Fibroblast of the aortic adventitia (primary cell): ENCODE measurements at places on chromosomes 1 and 21. TPM values are rescaled to one million over a fixed set of nuclear protein-coding genes. Genes with fewer than 3 reads are reported as not detected.

MPL gene
- total RNA-seq: not detected in 2 replicates

PROK1 gene
- not detected in 2 replicates for total RNA-seq

TSSK3 gene
- total RNA-seq: 1.2 and 2.3 TPM in 2 replicates

THEM5 gene
- total RNA-seq: not detected in 2 replicates

TSACC gene
- not detected in 2 replicates for total RNA-seq

LIN28A gene
- total RNA-seq: not detected in 2 replicates

C1QTNF12 gene
- 0.65 and 1.4 TPM in 2 replicates for total RNA-seq

SUSD4 gene
- total RNA-seq: 0.18 and 1.9 TPM in 2 replicates

CRYAA gene
- not detected in 2 replicates for total RNA-seq
